ENCODE measurements at places on chromosomes 1 and 21.

- no peak for DNase-seq
These were observed 23.0 kb downstream of the IPO9 start for GRCh38 chr1:201851949-201852348.

GRCh38 chr1:115363171-115363570, 25.1 kb upstream of the NGF start:
- DNase-seq: no peak

- DNase-seq: no peak
These were observed 19.5 kb downstream of the PODN start for GRCh38 chr1:53081384-53082066.

DNA sequence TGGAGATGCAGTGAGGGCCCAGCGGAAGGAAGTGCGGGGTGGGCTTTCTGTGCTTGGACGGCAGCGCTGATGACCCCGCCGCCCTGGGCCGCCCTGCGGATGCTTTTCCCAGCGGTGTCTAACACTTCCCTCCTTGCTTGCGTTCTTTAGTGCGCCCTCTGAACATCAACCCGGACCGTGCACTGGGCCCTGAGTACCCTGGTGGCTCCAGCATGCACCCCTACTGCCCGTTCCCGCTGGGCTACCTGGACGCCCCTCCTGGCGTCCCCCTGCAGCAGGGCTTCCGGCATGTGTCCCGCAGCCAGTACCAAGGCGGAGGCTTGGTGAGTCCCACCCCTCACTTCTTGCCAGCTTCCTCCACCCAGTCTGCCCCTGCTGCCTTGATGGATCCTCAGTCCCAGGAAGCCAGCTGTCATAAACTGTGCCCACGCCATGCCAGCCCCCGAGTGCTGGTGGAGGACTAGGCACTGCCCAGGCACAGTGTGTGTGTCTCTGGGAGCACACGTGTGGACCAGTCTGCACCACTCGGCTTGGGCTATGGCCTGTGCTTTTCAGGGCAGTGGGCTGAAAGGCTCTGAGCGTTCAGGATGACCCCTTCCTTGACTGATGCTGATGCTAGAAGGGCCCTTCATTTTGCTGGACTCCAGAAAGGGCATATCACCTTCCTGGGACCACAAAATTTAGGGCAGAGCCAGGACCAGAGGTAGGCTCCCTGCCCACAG, 2.3 kb downstream of the DMRTB1 start:
- no peak for DNase-seq

DNA sequence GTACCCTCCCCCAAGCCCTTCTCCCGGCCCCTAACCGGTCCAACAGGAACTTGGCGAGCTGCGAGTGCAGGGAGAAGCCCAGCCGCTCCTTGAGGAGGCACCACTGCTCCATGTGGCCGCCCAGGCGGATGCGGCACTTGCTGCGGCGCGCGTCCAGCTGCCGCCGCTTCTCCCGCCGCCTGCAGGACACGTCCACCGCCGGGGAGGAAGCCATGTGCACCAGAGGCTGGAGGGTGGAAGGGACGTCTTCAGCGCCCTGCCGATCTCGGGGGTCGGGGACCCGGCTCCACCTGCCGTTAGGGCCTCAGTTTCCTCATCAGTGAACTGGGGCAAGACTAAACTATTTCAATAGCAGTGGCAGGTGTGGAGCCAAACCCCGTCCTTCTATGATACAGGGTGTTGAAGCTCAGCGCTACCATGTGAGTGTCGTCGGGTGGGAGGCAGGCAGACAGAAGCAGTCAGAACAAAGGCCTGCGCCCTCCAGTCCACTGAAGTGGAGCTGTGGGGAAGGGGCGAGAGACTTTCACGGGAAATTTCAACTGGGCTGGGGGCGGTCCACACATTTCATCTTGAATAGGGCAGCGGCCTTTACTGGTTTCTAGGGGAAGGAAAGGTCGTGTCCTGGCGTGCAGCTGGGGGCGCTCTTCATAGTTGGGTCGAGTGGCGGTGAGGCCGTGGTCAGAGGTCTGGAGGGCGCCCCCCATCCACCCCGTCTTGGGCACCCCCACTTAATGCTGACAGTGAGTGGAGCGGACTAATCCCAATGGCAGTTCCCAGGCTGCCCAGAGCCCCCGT, 592 bp downstream of the ZNF692 start:
- no peak for DNase-seq

- DNase-seq: no peak
These were observed 253.4 kb upstream of the ST6GALNAC5 start for GRCh38 chr1:76613886-76614285.

GRCh38 chr1:41622402-41622801, 137.9 kb upstream of the EDN2 start:
- DNase-seq: no peak

GRCh38 chr1:210262167-210262896, 29.7 kb downstream of the SERTAD4 start:
- no peak for DNase-seq

- no peak for DNase-seq
These were observed 737.1 kb downstream of the PTPRU start for GRCh38 chr1:29973406-29973805.

DNA sequence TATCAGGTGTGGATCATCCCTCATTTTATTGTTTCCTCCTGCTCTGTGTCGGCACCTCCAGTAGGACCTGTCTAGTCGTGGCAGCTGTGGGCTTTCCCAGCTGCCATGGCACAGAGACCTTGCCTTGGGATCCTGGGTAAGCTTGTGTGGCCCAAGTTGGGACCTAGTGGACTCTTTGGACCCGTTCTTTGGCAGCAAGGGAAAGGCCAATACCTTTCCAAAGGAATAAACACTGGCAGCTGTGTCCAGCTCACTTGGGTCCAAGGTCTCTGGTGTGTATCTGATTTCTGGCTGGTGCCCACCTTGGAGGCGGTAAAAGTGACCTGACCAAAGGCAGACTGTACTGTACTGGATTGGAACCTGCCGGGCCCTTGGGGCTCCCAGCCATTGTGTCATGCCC, 21.8 kb downstream of the DIP2A start:
- DNase-seq: no peak

- DNase-seq: no peak
These were observed 65.9 kb downstream of the GRIK1 start for GRCh38 chr21:29873908-29874307.
